ENCODE measurements at places on chromosomes 5 and 9.
A peak's percentile ranks its signal among the peaks of the same experiment; 100 is the strongest.

DNA sequence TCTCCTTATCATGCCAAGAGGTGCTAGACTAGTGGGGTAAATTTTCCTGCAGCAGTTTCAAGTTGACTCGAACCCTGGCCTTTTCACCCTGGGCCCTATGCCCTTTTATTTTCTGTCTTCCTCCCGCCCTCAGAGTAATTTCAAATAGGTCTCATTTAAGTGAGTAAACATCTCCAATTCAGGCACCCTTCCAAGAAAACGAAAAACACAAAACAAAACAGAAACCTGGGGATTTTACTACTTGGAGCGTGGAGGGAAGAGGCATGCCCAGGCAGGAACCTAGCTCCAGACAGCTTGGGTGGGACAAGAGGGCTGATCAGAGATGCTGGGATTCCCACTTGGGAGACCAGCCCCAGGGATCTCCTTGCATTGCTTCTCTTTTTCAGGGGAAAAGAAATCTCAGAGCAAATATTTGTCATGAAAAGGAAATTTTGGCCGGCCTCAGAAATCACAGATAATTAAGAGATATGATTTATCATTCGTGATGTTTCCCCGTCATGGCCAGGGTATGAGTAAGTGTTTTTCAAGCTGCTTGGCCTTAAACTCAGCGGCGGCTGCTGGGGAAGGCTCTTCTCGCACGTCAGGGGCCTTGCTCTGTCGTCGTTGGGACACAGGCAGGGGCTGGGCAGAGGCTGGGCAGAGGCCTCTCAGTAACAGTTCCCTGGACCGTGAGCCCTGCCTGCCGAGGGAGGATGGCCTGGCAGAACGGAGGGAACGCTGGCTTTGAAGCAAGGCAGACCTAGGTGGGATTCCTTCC is 248.6 kb upstream of the KLF4 start:
- peak; percentile 94 for DNase-seq

DNA sequence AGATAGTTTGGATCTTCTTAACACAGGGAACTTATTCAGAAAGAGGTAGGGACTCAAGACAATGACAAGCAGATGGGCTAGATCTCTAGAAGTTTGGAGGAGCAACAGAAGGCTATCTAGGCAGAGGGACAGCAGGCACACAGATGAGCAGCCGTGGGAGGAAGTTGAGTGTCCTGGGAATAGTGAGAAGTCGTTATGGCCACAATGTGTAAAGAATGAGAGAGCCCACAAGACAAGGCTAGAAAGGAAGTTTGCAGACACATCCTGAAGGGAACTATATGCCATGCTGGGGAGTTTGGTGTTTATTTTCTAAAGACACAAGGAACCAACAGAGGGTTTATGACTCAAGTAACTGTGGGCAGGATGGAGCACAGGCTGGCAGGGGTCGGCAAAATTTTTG is 160.6 kb downstream of the PALM2AKAP2 start:
- DNase-seq = no peak

- DNase-seq = no peak
These were observed 139.2 kb upstream of the PALM2AKAP2 start for GRCh38 chr9:109640580-109641371.

DNA sequence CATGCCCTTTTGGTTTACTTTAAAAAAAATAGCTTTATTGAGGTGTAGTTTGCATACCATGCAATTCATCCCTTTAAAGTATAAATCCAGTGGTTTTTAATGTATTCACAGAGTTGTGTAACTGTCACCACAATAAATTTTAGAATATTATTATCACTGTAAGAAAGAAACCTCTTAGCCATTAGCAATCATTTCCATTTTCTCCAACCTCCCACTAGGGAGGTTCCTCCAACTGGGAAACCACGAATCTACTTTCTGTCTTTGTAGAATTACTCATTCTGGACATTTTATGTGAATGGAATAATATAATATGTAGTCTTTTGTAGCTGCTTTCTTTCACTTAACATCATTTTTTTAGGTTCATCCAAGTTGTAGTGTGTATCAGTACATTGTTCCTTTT is 43.5 kb downstream of the UNC13B start:
- DNase-seq = no peak

GRCh38 chr5:128522336-128522735 is 15.7 kb downstream of the FBN2 start:
- no peak for DNase-seq

DNA sequence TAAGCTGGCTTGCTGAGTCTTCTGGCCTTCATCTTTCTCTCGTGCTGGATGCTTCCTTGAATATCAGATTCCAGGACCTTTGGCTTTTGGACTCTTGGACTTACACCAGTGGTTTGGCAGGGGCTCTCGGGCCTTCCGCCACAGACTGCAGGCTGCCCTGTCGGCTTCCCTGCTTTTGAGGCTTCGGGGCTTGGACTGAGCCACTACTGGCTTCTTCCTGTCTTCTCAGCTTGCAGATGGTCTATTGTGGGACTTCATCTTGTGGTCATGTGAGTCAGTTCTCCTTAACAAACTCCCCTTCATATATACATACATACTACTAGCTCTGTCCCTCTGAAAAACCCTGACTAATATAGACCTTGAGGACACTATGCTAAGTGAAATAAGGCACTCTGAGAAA is 78.3 kb upstream of the SSBP2 start:
- no peak for DNase-seq

DNA sequence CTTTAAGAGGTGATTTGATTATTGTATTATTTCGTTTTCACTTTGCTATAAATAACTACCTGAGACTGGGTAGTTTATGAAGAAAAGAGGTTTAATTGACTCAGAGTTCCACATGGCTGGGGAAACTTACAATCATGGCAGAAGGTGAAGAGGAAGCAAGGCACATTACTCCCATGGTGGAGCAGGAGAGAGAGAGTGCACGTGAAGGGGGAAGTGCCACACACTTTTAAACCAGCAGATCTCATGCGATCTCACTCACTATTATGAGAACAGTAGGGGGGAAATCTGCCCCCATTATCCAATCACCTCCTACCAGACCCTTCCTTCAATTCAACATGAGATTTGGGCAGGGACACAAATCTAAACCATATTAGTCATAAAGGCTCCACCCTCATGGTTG is 36.1 kb upstream of the NDFIP1 start:
- no peak for DNase-seq

All from AG09309 (cell line).